ENCODE measurements at places on chromosomes 11 and 22.

DNA sequence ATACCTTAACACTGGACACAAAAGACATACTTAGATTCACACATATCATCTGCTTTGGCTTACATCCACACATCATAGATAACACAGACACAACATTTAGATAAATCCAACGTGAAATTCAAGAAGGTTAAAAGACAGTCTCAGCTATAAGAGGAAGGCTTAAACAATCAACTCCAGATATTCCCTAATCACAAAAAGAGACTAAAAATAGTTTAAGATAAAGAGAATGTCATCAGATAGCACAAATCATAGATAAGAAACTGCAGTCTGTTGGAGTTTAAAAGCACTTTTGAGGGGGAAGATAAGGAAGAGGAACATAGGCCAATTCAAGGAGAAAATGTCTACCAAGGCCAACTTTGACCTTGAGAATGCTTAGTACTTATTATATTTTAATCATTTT is 504.8 kb downstream of the JRKL start:
- DNase-seq: no peak

DNA sequence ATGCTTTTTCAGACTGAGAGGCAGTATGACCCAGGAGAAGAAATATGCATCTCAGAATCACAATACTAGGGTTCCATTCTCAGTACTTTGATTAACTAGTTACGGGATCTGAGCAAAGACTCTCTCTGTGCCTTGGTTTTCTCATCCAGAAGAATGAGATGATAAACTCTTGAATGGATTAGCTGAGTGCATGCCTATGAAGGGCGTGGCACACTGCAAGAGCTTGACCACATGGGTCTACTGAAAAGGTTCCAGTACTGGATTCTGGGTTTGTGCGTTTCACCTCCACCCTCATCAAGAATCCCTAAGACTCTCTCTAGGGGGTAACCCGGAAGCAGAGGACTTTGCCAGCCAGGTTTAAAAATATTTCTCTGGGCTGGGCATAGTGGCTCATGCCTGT is 25.6 kb downstream of the PGA5 start:
- DNase-seq: no peak

- no peak for DNase-seq
These were observed 82.8 kb upstream of the ALKBH3 start for GRCh38 chr11:43797866-43798265.

- no peak for DNase-seq
These were observed 39.6 kb downstream of the LRRC4C start for GRCh38 chr11:41419901-41420300.

GRCh38 chr11:61541598-61541997 is 33.0 kb downstream of the LRRC10B start:
- DNase-seq: no peak

DNA sequence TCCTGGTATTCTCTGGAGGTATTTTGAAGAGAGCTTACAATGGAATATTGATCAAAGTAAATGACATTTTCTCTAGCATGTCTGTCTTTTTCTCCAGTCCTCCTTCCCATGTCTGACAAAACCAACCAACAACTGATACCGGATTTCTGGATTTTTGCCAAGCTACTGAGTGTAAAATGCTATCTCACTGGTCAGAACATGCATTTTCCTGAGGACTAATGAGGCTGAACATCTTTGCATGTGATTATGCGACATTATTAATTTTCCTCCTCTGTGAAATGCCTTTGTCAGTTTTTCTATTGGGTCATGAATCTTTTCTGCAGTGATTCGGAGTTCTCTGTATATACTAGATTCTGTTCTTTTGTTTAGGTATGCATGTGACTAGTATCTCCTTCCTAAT is 51.4 kb downstream of the CDON start:
- no peak for DNase-seq

DNA sequence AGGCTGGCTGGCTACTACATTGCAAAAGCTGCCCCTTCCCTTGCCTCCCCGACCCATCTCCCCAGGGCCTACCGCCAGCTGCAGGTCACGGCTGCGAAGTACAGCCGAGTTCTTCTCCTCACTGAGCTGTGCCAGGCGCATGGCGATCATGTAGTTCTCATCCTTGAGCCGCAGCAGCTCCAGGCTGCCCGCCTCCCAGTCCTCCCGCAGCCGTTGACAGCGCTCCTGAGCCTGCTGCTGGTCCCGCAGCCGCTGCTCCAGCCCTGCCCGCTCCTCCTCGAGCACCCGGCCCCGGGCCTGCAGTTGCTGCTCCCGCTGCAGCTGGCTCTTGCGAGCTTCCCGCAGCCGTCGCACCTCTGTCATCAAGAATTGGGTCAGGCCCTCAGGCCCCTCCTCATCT is 3.3 kb downstream of the CARD10 start:
- DNase-seq: no peak

Measured in AG04449 (cell line).